ENCODE measurements at places on chromosomes 3 and 15.

DNA sequence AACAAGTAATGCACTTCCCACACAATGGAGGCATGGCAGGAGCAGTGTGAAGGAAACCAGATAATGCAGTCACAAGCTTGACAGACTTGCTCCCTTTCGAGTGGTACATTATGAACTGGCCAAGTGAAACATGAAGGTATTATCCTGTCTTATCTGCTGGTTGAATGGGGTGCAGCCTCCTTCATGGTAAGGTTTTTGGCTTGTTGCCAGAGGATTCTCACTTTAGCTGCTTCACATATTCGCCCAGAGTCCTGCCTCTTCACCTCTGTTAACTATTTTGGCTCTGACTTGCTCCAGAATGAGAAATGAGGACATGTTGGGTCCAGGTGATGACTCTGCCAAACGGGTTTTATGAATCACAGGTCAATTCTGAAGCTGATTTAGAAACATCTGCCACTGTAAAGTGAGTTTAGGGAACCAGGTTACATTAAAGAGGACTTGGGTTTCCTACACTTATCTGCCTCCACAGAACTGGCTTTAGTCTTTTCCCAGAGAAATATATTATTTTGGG lies 19.5 kb upstream of the CCDC39 start:
- no peak for DNase-seq

DNA sequence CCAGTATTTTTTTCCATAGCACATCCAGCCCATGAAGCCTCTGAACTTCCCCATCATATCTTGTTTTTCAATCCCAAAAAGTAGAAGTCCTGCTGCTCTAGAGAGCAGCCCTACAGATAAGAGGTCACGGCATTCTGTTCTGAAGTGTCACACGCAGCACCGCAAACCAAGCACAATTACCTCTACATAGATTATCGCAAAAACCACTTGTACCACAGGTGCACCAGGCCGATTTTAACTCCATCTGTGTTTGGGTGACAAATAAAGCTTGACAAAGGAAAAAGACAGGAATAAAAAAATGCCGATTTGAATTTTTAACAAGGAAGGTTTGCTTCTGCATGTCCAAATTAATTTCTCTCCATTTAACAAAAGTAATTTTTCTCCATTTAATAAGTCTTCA lies 113.7 kb downstream of the MYO5A start:
- no peak for DNase-seq

DNA sequence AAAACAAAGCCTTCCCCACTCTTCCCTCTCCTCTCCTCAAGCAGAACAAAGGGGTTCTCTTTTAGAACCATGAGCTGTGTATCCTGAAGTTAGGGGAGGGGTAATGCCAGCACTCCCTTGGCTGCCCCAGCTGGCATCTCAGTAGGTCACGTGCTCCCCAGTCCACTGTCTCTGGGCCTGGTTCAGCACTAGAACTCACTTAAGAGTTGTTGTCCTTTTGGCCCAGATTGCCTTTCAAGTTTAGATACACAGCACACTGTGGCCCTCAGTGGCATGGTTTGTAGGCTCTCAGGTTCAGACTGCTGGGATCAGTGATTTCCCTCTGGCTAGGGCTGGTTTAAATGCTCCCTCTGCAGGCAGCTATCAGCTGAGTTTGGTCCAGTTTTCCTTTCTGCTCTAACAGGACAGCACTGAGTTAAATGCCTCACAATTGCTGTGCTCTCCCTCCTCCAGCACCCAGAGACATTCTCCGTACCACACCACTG lies 188.4 kb upstream of the ST8SIA2 start:
- no peak for DNase-seq

DNA sequence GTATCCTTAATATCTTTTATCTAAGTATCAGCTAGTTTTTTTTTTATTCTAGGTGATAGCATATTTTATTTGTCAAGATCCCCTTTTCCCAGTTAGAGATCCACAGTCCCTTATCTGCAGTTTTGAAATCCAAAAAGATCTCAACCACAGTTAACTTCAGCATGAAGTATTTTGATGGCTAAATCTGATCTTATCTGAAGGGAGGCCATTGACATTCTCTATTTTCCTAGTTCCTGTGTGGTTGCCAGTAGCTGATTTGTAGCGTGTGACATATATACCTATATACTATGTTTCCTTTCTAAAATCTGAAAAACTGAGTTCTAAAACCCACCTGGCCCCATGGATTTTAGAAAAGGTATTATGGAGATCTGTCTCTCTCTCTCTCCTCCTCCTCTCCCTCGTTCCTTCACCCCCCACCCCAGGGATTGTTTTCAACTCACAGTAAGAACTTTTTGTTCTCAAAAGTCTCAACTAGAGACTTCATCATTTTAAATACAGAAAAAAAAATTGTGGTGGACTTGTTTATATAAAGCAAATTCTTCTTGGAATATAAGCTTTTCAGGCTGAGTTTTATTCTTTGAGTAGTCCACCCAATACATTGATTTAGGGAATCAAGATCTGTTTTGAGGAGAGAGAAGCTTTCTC lies 12.3 kb downstream of the TCF12 start:
- DNase-seq, result no peak

GRCh38 chr15:68235022-68235421 lies 5.5 kb upstream of the CLN6 start:
- DNase-seq, result no peak

GRCh38 chr3:23665741-23666140 lies 140.0 kb upstream of the UBE2E1 start:
- DNase-seq, result no peak

DNA sequence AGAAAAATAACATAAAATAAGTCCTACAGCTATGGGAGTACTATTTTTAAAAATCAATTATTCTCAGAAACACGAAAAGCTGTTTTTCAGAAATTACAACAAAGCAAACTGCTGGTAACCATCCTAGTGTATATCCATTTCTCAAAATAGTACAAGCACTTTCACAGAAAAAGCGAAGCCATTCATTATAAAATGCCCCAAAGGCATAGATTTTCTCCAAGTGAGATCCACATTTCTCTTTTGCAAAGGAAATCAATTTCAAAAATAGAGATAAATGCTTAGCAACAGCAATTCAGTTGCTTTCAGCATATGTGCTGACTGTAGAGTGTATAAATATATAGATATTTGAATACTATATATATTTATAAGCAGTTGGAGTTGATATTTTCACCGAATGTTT lies 1266.3 kb downstream of the SI start:
- DNase-seq, result no peak

DNA sequence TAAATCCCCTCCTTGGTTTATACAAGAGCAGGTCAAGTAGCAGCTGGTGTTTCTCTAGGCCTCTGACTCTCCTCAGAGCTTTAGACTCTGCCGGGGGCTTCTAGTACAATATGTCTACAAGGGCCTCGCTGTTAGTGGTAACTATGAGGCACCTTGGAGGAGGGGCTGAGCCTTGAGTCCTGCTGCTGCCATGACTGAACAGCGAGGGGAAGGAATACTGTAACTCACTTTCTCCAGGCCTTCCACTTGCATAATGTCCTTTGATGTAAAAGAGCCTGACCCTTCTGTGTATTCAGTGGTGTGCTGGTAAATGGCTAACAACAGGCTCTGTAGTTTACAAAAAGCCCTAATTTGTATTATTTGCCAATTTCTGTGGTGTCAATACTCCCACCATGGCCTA lies 27.8 kb downstream of the DRD3 start:
- DNase-seq, result no peak

GRCh38 chr3:120224237-120224636 lies 60.8 kb downstream of the GPR156 start:
- no peak for DNase-seq

DNA sequence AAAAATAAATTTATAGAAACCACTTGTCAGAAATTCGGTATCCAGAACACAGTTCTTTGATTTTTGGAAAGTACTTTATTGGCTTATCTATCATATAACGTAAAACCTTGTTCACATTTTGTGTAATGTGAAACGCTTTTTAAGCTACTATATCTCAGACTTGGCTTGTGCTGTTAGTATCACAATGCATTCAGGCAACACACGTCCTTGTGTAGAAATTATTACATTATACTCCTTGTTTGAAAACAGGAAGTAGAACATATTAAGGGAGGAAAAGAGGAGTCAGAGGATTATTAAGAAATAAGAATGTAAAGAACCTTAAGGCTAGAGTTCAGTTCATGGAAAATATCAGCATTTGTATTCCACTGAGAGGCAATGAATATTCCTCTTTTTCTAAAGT lies 1.6 kb downstream of the DNAJC13 start:
- DNase-seq, result peak; percentile 13

- DNase-seq, result peak; percentile 51
Observed at GRCh38 chr3:72829701-72830100, 18.5 kb downstream of the SHQ1 start.

DNA sequence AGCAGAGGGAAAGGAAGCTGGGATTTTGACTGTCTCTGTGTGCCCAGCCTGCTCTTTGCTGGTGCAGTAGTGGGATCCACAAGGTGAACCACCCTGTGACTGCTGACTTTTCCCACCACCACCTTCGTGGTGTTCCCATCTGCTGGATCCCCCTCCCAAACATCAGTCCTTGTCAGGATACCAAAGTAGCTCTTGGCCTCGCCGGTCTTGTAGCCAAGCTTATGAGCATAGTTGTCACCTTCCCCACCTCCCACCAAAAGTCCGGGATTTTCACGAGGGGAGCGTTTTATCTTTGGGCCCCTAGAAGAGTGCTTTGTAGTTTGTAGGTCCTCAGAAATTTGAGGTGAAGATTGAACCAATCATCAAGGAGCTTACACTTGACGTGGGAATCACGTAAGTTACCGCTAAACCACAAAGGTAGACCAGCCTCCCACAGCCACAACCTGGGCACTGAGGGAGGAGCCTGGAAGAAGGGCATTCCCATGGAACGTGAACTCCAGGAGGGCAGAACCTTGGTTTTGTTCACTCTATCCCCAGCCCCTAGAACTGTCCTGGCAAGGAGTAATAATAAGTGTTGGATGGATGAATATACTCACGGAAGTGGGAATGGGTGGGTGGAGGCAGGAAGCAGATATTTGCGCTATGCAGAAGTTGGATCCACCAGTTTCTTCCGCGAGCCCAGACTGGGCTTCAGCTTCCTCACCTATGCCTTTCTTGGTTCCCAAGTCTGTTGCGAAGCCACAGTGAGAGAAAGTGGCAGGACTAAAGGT lies 814 bp upstream of the TEX264 start:
- no peak for DNase-seq

DNA sequence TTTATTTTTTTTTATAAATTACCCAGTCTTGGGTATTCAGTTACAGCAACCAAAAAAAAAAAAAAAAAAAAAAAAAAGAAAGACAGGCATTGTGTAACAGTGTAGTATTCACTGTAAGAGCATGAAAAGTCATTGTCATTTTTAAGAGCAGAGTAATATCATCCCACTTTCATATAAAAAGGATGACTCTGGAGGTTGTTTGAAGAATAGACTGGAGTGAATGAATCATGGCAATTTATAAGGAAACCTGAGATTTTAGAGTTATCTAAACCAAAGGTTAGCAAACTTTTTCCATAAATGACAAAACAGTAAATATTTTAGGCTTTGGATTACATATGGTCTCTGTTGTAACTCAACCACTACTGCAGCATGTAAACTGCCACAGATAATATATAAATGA lies 794.9 kb downstream of the NTRK3 start:
- no peak for DNase-seq

- no peak for DNase-seq
Observed at GRCh38 chr3:129162729-129163579, 2.1 kb upstream of the ISY1 start.

GRCh38 chr15:85788771-85789495 lies 5.8 kb downstream of the KLHL25 start:
- no peak for DNase-seq

DNA sequence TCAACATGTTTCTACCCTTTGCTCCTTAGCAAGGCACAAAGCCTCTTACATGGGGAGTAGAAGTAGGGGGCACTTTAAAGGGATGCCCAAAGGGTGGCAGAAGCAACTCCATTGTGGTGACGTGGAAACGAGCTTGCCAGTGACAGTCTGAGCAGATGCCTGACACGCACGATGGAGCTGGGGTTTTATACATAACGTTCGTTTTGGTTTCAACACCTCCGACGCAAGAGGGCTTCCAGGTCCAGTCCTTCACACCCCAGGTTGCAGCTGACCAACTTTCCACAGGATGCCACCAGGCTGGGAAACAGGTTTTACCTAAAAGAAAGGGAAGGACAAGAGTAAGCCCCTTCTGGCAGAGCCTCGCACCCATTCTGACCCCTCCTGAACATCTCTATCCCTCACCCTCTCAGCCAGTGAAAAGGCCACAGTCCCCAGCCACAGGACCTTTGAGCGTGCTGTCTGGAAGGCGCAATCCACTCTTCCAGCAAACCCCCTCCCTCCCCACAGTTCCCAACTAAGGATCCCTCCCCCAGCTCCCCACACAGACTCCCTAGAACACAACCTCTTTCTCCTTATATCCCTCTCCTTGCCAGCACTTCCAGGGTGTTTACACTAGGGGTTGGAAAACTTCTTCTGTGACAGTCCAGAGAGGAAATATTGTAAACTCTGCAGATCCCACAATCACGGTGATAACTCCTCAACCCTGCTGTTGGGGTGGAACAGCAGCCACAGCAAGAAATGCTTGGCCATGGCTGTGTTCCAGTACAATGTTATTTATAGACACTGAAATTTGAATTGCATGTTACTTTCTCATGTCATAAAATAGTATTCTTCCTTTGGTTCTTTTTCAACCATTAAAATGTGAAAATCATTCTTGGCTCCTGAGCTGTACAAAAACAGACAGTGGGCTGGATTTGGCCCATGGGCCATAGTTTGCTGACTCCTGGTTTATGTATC lies 36.2 kb downstream of the FAM174B start:
- peak; percentile 29 for DNase-seq

DNA sequence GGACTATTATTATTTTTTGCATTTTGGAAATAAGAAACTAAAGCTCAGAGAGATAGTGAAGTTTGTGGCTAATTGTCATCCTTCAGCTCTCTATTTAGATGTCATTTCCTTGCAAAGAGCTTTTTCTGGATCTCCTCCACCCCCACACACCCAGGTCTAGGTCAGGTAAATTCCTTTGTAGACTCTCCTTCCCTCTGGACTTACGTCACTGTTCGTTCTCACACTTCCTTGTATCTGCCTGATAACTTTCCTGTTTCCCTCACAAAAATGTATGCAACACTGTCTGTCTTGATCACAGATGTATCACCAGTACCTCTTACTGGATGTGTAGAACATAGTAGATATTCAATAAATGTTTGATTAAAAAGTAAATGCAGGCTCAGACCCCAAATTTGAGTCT lies 6.1 kb upstream of the MB21D2 start:
- no peak for DNase-seq

GRCh38 chr3:38555149-38555840 lies 59.2 kb downstream of the EXOG start:
- no peak for DNase-seq

GRCh38 chr3:103341078-103341606 lies 906.3 kb downstream of the ZPLD1 start:
- DNase-seq, result no peak
